NCI-H82 (cell line): ENCODE measurements at places on chromosomes 11 and 22.

DNA sequence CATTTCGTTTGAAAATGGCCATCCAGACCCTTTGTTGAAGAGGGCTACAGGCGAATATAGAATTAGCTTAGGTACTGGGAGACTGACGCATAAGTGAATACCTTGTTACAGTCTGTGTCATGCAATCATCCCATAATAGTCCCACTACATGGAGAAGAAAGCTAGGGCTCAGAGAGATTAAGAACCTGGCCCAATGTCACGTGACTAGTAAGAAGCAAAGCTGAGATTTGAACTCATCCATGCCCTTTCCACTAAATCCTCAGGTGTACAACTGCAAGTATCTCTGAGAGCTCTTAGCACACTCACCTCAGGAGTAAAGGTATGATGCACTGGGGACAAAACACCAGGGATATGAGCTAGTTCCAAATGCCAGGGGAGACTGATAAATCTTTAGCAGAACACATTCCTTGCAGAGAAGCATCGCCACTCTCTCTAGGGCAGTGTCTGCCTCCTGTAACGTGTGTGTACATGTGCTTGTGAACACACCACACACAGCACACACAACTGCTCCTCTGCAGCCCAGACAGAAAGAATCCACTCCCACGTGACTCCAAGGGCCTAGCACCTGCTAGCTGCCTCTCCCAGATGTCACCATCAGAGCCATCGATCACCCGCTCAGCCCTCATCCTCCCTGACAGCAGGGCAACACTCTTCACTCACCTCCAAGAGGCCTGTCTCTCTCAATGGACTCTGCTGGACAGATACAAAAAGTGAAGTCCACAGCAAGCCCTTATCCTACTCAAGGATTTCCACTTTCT is 402.8 kb downstream of the NXPE2 start:
- peak; percentile 74 for DNase-seq

- DNase-seq = no peak
Observed at GRCh38 chr22:45893516-45893915, 83.4 kb downstream of the WNT7B start.

- DNase-seq = no peak
Observed at GRCh38 chr22:28024422-28024888, 105.4 kb upstream of the PITPNB start.

DNA sequence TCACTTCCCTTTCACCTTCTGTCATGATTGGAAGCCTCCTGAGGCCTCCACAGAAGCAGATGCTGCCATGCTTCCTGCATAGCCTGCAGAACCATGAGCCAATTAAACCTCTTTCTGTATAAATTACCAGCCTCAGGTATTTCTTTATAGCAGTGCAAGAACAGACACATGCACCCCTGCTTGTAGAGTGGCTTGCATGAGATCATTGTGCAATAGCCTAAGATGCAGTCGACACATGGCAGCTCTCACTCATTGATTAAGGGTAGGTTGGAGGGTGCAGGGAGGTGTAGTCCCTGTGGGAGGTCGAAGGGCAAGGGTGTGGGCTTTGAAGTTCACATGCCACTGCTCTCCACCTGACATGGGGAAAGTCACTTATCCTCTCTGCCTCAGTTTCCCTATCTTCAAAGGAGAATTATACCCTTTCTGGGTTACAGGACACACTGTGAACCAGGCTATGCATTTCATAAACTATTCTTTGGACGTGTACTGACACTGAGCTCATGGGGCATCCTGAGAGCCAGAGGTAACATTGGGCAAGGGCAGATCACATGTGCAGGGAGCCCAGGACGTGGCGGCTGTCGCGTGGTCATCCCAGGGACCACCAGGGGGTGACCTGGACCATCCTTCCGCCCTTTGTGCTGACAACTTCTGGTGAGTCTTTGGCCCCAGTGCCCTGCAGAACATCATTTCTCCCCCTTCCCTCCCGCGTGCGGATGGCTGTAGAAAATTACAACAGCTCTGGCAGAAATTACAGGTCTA is 69.2 kb upstream of the SHANK2 start:
- DNase-seq = no peak

GRCh38 chr11:57391539-57391938 is 1.1 kb upstream of the PRG2 start:
- DNase-seq = no peak

- no peak for DNase-seq
Observed at GRCh38 chr11:57410287-57410686, 16.6 kb downstream of the SLC43A3 start.

DNA sequence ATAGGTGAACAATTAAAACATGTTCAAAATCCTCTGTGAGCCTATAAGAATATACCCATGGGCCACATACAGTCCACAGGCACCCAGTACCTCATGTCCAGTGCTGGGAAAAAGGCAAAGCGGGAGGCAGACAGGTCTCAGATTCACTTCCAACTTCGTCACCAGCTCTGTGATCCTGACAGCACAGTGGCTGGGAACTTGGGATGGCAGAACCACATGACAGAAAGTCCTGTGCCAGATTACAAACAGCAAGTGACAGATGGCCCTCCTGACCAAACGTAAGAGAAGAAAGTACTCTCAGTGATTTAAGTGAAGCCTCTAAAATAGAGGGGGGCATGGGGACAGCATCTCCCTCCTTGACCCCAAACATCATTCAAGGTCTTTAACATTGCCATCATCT is 5.8 kb downstream of the SLC1A2 start:
- peak; percentile 75 for DNase-seq

DNA sequence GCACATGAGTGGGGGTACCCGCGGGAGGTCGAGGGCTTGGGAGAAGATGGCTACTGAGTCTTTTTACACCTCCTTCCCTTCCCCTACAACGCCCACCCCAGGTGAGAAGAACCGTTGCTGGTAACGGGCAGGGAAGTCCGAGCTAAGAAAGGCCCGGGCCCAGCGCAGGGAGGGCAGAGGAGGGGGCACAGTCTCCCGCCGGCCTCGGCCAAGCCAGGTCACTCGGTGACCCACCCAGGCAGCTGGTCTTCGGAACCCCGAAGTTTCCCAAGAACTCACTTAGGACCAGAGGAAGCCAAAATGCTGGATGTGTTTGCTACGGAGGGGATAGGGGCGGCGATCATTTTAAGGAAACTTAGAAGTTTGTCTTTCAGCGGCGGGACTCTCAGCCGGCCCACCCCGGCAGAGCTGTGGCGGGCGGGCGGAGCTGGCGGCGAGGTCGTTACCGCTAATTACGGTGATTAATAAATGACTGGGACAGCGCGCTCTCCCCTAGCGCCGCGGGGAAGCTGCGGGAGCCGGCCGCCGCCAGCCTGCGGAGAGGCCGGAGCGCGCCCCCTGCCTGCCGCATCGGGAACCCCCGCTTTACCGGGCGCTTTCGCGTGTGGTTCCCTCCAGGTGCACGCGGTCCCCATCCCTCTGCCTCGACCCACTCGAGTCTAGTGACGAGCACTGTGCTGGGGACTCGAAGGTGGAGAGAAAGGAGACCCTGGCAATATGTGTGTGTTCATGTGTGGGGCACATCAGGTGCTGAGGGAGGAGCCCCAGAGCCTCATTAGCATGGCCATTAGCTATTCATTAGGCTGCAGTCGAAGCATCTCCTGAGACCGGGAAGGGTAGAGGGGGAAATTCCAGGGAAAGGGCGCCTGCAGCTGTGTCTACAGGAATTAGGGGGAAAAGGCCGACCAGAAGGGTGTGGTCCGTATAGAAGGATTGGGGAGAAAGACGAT is 945 bp downstream of the ROBO3 start:
- DNase-seq = peak; percentile 60

DNA sequence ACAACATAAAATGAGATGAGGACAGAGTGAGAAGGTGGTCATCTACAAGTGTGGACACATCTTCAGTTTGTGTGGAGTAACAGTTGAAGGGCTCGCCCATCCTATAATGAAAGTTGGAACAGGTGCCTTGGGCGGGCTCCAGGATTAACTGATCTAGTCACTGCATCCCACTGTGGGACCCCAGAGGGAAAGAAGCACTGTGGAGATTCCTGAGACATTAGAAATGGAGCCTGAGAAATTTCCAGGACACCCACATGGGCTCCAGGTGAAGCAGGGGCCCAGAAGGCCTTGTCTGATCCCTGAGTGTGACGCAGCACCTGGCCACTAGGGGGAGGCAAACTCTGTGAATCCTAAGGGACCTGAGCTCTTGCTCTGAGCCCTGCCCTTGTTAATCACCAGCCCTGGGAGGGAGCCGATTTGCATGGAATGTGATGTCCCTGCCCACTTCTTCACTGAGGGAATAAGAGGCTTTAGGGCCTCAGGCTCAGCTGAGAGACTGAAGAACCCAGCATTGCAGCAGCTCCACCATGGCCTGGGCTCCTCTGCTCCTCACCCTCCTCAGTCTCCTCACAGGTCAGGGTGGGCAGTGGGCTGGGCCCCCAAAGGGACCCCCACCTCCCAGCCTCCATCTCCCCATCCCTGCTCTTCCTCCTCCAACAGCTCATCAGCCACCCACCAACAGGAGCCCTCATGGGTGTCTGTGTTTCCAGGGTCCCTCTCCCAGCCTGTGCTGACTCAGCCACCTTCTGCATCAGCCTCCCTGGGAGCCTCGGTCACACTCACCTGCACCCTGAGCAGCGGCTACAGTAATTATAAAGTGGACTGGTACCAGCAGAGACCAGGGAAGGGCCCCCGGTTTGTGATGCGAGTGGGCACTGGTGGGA is 98.4 kb downstream of the VPREB1 start:
- peak; percentile 77 for DNase-seq

DNA sequence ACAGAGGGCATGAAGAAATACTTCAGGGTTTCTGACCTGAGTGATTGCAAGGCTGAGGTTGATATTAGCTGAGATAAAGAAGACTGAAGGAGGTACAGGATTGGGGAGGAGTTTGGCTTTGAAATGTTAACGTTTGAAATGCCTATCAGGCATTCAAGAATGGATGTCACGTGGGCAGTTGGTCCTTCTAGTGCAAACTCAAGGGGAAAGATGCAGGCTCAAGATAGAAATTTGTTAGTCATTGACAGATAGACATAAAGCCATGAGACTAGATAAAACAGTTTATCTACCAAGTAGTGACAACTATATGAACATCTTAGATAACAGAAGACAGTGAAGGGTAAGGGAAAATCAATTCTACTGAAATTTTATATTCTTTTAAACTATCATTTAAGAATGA is 23.1 kb downstream of the TTC17 start:
- no peak for DNase-seq

DNA sequence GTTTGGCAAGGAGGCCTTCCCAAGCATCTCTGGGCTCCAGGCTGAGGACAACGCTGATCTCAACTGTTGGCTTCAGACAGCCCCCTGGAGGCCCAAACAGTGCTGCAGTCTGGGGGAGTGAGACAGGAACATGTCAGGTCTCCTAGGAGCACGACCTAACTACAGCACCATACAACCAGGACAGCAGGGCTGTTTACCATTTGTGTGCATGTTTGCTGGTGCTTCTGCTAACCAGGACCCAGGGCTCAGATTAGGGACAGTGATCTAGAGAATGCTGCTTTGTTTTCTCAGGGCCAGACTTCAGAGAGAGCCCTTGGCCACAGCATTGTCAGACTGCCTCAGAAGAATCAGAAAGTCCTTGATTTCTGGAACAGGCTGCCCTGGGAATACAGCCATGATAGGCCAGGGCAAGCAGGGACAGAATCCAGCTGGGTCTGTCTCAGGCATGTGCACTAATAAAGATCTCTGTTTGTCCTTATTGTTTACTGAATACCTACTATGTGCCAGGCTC is 126.5 kb downstream of the VPREB1 start:
- DNase-seq = peak; percentile 21

DNA sequence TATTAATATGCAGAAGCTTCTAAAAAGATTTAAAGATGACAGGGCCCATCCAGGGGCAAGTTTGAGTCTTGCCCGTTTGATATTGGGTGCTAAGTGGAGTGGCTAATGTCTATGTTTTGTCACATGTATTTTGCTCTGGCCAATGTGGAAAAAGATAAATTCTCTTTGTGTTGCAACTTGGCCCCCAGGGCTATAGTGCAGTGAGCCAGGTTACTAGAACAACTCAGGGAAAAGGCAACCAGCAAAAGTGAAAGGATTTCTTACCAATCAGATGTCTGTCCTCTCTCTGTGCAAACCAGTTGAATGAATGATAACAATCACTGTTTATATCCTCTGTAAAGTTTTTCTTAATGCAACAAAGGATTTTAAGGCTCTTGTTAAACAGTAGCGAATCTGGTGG is 4.6 kb upstream of the CLNS1A start:
- DNase-seq = no peak

DNA sequence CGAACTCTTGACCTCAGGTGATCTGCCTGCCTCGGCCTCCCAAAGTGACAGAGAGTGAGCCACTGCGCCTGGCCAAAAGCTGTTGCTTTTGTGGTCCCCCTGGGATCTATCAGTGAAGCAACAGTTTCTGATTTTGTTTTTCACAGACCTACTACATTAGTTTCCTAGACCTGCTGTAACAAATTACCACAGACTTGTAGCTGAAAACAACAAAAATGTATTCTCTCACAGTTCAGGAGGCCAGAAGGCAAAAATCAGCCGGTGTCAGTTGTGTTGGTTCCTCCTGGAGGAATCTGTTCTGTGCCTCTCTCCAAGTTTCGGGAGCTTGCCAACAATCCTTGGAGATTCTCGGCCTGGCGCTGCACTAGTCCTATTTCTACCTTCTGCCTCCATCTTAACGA is 8.5 kb upstream of the SLC35C1 start:
- DNase-seq = no peak

DNA sequence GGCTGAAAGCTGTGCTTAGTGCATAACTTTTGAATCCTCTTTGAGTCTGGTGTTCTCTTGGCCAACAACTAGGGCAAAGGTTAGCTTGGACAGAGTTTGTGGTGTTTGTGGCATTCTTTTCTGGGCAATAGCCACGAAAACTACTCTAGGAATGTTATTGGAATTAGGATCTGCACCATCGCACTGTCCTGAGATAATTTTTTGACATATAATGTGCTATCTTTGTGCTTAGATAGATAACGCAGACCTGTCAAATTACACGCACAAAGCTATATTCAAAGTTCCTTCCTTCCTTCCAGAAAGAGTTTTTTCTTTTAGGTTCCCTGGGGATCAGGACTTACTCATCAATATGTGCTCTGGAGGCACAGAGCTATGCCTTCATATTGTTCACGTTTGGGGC is 166.8 kb upstream of the MTMR2 start:
- no peak for DNase-seq

DNA sequence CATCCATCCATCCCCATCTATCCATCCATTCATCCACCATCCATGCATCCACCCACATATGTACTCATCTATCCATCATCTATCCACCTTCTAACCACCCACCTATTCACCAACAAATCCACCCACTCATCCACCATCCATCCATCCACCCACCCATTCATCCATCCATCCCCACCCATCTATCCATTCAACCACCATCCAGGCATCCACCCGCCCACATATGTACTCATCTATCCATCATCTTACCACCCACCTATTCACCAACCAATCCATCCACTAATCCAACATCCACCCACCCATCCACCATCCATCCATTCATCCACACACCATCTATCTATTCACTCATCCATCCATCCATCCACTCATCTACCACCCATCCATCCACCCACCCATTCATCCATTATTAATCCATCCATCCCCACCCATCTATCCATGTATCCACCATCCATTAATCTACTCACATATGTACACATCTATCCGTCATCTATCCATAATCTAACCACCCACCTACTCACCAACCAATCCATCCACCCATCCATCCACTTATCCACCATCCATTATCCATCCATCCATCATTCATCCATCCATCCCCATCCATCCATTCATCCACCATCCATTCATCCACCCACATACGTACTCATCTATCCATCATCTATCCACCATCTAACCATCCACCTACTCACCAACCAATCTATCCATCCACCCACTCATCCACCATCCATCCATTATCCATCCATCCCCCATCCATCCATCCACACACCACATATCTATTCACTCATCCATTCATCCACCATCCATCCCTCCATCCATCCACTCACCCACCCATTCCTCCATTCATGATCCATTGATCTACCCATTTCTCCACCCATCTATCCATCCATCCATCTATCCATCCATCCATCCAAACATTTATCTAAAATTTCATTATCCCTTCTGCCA is 940.0 kb downstream of the BRD1 start:
- DNase-seq = no peak
